Stomach (tissue), 19 donors: ENCODE measurements at places on chromosomes 4 and X. TPM values are rescaled to one million over a fixed set of nuclear protein-coding genes. Genes with fewer than 3 reads are reported as not detected.

Gene EGF
- polyA plus RNA-seq = 0.20 TPM

Gene USP46
- polyA plus RNA-seq = 5.8 TPM

Gene CXCL13
- polyA plus RNA-seq = 3.4 TPM

Gene ZGRF1
- 4.0 TPM for polyA plus RNA-seq

Gene HSFX1
- polyA plus RNA-seq = not detected

Gene TBL1X
- polyA plus RNA-seq = 7.0 TPM

Gene TGIF2LX
- not detected for polyA plus RNA-seq

Gene USO1
- 23.0 TPM for polyA plus RNA-seq

Gene MRFAP1L1
- polyA plus RNA-seq = 54.6 TPM

Gene ARHGAP4
- 24.9 TPM for polyA plus RNA-seq

Gene IGSF1
- polyA plus RNA-seq = not detected

Gene NEXMIF
- 0.25 TPM for polyA plus RNA-seq

Gene LPAR4
- polyA plus RNA-seq = not detected

Gene RHOH
- polyA plus RNA-seq = 3.2 TPM

Gene RHOXF2
- polyA plus RNA-seq = not detected

Gene TCEAL3
- 42.2 TPM for polyA plus RNA-seq

Gene STATH
- polyA plus RNA-seq = not detected

Gene GAGE12F
- not detected for polyA plus RNA-seq

Gene MUC7
- polyA plus RNA-seq = not detected

Gene ZNF674
- polyA plus RNA-seq = 1.00 TPM

Gene CXCL11
- 3.4 TPM for polyA plus RNA-seq

Gene ERCC6L
- 0.46 TPM for polyA plus RNA-seq

Gene NOX1
- not detected for polyA plus RNA-seq

Gene SOWAHD
- 2.0 TPM for polyA plus RNA-seq

Gene ITM2A
- polyA plus RNA-seq = 6.7 TPM

Gene MAGEA10
- not detected for polyA plus RNA-seq

Gene CXCL6
- polyA plus RNA-seq = 1.2 TPM

Gene CABS1
- polyA plus RNA-seq = not detected
